AG09319 (cell line): ENCODE measurements at places on chromosomes 5 and 9.
A peak's percentile ranks its signal among the peaks of the same experiment; 100 is the strongest.

DNA sequence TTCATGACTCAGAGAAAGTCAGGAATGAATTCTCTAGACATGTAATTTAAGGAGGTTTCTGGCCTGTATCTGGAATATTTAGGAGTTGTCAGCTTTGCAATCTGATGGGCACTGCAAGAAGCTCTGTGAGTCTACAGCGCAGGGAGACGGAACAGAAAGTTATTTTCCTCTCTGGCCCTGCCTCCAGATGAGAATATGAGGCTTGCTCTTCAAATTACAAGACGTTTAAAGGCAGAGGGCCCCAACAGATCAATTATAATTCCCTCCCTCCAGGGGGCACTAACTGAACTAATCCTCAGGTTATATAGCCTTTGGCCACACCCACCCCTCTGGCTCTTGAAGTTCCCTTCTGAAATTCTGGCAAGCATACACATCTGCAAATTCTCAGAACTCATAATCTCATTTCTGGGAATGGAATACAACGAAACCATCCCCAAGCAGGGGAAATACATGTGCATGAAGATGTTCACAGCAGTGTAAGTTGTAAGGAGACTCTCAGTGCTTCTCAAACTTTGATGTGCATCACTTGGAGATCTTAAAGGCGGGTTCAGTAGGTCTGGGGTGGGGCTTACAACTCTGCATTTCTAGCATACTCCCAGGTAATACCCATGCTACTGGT lies 307.6 kb downstream of the CWC27 start:
- DNase-seq: peak; percentile 16

GRCh38 chr5:159061179-159061796 lies 38.4 kb downstream of the EBF1 start:
- DNase-seq: no peak

DNA sequence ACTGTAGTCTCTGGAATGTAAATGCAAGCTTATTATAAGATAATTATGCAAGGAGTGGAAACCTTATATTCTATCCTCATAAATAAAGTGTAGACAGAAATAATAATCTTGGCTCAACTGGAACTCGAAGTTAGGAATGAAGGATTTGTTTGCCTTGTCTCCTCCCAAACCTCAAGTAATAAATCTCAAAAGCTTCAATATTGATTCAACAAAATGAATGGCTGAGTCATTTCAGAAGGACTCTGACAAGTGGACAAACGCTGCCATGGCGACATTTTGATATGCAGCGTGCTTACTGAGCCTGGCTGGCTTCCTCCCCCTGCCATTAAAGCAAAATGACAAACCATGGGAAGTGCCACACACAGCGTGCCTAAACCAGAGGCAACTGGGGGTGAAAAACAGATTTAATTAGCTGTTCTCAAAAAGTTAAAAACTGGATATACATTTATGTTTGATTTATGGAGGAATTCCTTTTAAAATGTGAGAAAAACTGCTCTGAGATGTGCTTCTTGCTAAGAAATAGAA lies 10.5 kb upstream of the ADGRV1 start:
- no peak for DNase-seq

DNA sequence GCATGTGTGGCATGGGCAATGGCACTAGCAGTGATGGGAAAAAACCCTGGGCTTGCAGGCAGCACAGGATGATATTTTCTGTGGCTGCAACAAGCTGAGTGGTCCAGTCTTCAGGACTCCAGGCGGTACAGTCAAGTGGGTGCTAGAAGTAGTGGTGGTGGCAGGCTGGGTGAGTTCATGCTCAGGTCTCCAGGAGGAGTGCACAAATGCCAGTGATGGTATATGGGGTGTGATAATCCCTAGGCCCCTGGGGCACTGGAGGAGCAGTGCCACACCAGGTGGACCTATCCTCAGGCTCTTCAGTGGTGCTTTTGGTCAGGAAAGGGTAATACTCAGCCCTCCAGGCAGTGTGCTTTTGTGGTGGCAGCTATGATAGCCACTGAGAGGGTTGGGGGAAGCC lies 496.4 kb downstream of the PRR16 start:
- no peak for DNase-seq

GRCh38 chr5:158999339-158999738 lies 100.4 kb downstream of the EBF1 start:
- no peak for DNase-seq

DNA sequence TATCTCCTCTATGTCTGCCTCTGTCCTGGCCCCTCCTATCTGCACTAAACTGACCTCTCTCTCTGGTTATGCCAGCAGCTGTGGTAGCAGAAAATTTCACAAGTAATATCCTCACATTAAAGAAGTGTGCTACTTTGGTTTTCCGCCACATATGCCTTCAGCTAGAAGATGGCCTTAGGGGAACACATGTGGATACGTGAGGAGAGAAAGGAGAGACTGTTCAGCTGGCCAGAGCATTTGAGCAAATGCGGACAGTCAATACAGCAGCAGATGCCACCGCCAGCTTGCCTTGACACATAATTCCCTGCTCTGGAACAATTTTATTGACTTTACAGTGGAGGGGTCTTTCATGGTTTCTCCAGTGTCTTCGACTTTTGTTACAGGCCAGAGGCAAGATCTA lies 434.6 kb downstream of the TAF11L14 start:
- no peak for DNase-seq
